ENCODE measurements at places on chromosomes 4 and X.

- DNase-seq: no peak
Measured at GRCh38 chr4:114495471-114495928, 103.1 kb upstream of the UGT8 start.

DNA sequence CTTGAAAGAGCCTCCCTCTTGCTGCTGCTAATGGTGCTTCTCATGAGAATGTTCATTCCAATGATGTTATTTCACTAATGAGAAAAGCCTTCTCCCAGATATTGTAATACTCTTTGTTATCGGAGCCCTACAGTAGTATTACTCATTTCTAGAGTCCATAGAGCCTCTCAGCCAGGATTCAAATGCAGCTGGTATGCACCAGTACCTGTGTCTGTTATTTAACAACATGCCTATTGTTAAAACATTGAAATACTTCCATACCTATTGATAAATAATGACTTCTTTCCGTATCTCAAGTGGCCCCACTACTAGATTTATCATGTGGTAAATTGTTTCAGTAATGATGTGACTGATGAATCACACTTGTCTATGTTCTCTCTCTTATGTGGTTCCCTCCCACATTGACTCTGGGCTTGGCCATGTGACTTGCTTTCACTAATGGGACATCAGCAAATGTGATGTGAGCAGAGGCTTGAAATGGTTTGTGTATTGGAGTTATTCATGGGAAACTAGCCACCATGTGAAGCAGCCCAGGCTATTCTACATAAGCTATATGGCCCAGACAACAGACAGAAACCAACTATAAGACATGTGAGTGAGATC, 207.6 kb downstream of the THOC2 start:
- DNase-seq: no peak

GRCh38 chr4:87219632-87220093, 755 bp downstream of the KLHL8 start:
- DNase-seq: no peak

DNA sequence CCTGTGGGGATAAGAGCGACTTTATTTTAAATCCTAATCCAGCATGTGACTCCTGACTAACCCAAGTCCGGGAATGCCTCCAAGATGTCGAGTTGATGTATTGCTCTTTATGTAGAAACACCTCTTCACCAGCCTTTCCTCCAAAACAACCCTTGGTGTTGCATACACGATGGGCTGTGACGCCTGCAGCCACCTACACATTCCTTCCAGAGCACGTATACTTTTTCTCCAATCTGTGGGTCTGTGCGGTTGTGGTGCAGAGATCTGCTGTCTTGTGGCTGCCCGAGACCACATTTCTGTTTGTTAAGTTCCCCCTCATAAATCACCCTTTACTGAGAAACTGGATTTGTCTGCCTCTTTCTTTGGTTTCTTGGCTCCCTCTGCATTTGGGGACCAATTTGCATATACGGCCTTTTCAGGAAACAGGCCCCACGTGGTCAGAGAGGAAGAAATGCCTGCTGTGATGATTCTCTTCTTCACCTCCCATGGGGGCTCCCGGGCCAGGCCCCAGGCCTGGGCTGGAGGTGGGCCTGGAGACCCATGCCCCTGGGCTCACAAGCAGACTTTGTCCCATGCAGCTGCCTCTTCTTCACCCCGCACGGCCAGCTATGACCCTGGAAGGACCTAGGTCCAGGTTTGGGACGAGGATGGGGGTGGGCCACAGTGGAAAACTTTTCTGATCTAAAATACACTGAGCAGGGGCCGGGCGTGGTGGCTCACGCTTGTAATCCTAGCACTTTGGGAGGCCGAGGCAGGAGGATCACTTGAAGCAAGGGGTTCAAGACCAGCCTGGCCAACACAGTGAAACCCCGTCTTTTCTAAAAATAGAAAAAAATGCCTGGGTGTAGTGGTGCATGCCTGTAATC, 21.4 kb upstream of the AFAP1 start:
- DNase-seq: peak; percentile 75

- no peak for DNase-seq
Measured at GRCh38 chr4:2753436-2753835, 2.7 kb downstream of the TNIP2 start.
